ENCODE measurements at places on chromosomes 12 and 14.

DNA sequence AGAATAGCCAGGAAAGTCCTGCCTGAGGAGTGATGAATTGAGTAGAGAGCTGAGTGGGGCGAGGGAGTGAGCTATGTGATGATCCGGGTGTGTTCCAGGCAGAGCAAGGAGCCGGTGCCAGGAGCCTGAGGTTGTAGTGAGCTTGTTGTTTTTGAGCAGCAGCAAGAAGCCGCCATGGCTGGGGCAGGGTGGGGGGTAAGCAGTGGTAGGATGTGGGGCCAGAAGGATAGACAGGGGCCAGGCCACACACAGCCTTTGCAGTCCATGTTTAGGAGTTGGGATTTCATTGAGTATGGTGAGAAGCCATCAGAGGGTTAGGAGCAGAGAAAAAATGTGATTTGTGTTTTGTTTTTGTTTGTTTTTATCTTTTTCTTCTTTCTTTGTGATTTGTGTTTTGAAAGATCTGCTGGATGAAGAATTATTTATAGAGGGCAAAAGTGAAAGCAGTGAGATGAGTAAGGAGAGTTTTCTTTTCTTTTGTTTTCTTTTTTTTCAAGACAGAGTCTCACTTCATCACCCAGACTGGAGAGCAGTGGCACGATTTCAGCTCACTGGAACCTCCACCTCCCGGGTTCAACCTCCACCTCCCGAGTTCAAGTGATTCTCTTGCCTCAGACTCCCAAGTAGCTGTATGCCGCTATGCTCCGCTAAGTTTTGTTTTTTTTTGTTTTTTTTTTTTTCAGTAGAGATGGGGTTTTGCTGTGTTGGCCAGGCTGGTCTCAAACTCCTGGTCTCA lies 92.3 kb upstream of the BCAT1 start:
- DNase-seq, result no peak

DNA sequence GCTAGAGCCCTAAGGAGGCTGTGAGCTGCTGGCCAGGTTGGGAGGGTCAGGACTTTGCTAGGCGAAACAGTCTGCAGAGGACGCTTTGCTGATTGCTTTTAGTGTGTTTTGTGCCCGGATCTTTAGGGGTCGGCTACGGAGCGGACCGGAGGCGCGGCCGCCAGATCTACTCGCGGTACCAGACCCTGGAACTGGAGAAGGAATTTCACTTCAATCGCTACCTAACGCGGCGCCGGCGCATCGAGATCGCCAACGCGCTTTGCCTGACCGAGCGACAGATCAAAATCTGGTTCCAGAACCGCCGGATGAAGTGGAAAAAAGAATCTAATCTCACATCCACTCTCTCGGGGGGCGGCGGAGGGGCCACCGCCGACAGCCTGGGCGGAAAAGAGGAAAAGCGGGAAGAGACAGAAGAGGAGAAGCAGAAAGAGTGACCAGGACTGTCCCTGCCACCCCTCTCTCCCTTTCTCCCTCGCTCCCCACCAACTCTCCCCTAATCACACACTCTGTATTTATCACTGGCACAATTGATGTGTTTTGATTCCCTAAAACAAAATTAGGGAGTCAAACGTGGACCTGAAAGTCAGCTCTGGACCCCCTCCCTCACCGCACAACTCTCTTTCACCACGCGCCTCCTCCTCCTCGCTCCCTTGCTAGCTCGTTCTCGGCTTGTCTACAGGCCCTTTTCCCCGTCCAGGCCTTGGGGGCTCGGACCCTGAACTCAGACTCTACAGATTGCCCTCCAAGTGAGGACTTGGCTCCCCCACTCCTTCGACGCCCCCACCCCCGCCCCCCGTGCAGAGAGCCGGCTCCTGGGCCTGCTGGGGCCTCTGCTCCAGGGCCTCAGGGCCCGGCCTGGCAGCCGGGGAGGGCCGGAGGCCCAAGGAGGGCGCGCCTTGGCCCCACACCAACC lies 1.5 kb downstream of the HOXC6 start:
- DNase-seq, result no peak

GRCh38 chr12:19614601-19615383 lies 175.5 kb downstream of the AEBP2 start:
- no peak for DNase-seq

GRCh38 chr14:70156592-70156991 lies 32.2 kb downstream of the SLC8A3 start:
- no peak for DNase-seq

DNA sequence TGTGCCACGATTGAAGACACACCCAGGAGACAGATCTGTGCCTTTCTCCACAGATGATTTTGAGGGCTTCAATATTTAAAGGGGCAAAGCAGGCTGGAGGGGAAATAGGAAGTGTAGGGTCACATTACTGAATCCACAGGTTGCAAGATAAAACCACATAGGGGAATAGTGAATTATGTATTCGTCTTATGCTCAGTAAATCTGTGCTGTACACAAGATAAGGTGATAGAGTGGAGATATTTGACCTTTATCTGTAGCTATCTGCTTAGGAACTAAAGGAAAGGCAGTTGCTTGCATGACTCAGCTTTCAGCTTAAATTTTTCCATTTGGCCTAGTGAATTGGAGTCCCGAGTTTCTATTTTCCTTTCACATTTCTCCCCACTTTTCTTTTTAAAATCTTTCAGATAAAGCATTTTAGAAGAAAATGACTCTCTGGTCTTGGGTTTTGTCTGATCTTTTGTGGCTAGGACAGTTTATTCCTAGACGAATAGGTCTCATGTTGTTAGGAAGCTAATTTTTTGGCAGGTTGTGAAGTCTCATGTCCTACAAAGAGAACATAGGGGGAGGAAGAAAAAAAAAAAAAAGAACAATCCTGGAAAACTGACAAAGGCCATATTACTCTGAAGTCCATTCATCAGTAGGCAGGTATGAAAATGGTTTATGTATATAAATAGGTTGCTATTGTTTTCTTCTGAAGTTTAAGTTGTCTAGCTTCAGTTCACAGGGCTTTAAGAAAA lies 55.4 kb downstream of the FBXO33 start:
- DNase-seq, result no peak

GRCh38 chr12:103421402-103421801 lies 74.4 kb downstream of the C12orf42 start:
- no peak for DNase-seq

DNA sequence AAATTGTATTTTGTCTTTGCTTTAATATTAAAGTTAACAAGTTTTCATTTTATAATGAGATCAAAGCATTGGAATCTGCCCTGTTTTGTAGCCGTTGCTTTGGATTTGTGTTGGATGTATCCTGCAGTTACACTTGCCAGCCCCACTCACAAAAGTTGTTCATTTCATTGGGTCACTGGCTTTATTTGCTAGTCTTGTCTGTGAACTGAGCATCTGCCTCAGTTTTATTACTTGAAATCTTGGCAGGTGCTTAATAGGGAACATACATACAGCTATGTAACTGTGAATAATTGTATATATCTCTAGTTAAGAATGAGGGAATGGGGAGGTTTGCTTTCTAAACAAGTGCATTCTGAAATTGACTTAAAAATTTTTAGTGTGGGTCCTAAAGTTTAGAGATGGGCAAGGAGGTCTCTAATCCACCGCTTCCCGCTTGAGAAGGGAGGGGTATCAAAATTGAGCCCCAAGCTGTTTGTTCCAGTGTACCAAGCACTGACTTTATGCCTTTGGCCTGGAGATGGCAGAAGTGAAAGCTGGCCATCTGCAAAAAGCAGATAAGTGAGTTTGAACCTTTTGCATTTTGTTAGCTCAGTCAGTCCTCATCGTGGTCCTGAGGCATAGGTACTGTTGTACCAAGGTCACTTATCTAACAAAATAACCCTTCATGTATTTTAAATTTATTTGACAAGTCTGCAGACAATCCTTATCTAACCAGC lies 9.3 kb downstream of the EIF5 start:
- no peak for DNase-seq

- no peak for DNase-seq
These were observed 13.3 kb downstream of the SENP1 start for GRCh38 chr12:48092611-48093010.

Data from effector CD8-positive, alpha-beta T cell (primary cell).